ENCODE measurements at places on chromosomes 13 and 19.

- DNase-seq, result no peak
These were observed 512.3 kb downstream of the MYO16 start for GRCh38 chr13:109141706-109142105.

DNA sequence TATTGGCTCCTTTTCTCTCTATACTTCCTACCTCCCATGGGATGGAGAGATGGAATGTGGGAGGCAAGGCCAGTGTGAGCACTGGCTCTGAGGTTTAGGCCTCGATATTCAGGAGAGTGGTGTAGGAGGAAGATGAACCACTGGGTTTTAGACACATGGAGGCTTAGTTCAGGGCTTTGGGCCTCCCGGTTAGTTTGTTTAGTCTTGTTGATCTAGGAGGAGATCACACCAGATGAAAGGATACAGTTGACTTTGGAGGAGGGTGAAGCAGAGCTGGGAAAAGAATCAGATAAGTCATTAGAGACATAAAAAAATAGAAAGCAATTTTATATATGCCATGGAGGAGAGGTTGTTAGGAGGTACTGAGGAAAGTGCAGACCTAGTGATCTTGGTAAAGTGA, 30.9 kb downstream of the RNASEH2B start:
- no peak for DNase-seq

DNA sequence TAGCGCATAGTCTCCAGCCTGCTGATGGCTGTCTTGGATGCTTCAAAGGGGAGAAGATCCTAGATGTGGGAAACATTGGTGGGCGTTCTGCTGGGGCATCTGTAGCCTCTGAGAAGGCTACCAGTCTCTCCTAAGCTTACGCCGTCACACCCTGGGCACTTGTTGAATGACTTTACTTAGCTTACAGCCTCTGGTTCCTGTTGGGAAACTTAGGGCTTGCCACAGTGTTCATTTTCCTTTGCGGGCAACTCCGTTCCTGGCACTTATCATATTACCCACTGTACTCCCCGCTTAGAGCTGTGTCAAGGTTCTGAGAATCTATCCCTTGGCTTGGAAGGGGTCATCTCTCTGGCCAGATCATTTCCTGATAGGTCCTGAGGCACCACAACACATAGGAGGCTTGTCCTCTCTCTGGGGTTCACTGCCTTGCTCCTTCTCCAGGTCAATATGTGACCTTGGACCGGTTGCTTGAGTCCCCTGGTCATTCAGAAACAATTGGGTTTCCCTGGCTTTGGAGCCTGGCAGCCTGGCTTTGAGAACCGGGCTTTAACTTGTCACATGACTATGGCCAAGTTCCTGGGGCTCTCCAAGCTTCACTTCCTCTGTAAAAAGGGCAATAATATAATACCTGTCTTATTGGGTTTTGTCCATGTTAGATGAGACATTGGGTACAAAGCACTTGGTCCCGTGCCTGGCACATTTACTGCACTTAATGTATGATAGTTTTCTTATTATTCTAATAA, 20.5 kb upstream of the ALOX5AP start:
- peak; percentile 10 for DNase-seq

DNA sequence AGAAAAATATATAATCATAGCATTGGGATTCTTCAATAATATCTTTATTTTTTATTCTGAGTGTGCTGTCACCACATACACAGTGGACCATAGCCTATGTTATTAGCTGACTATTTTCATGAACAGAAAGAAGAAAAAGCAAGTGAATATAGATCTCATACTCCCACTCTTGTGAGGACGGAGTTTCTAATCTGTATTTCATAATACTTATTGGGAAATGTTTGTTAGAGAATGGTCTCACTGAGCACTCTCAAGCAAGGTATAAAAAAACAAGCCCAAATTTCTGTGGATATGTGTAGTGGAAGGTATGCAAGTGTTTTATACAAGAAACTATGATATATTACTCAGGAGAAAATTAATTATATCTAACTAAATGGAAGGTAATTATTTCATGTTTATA, 1218.1 kb downstream of the SLITRK1 start:
- DNase-seq, result no peak

GRCh38 chr13:41916173-41916954, 44.5 kb downstream of the VWA8 start:
- no peak for DNase-seq

- DNase-seq, result no peak
These were observed 8.3 kb downstream of the CACTIN start for GRCh38 chr19:3618144-3618810.

GRCh38 chr13:91278291-91278690, 69.2 kb upstream of the MIR17HG start:
- no peak for DNase-seq

DNA sequence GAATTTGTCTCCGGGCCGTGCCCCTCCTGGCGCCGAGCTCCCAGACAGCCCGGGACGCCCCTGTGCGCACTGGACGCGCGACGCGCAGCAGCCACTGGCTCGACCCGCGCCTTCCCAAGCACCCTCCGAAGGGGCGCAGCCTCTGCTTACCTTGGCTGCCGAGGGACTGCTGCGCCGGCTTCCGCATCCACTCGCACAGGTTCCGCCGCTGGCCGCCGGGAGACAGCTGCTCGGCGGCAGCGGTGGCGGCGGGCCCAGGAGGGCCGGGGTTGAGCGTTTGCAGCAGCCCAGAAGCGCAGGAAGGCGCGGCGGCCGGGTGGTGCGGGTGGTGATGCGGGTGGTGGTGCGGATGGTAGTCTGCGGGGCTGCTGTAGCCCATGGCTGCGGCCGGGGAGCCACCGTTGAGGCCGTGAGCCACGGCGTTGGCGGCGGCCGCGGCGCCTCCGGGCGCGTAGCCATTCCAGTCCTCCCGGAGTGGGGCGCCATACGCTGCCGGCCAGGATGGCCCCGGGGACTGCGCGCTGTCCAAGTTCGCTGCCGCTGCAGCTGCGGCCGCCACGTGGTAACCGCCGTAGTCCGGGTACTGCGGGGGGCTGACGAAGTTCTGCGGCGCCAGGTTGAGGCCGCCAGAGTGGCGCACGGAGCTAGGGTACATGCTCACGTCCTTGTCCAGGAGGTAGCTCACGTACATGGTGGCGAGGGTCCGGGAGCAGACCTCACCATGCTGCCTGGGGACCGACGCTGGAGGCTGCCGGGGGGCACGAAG, 616 bp downstream of the CDX2 start:
- no peak for DNase-seq

DNA sequence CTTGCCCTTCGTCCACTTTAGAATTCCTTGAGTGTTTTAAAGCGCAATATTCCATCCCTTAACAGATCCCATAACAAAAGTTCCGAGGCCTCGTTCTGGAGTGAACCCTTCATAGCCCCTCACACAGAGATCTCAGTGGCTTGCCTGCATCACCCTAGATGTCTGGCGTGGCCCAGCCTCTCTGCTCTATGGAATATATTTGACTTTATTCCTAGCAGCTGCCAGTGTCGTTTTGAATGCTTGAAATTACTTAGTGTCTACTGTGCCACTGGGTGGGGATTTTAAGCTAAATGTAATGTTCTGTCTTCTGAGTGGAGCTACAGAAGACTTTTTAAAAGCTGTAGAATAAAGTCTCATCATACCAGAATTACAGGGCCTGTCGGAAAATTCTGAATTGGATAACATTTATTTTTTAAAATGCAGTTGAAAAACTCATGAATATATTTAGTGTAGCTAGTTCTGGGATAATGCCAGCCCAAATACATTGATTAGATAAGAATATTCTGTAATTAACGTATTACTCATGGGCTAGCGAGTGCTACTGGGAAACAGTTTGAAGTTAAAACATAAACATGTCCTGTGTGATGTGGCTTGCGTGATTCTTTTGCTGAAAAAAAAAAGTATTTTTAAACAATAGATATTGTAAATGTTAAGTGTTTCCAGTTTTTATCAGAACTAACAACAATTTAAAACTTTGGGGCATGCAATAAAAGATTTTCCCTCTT, 111.8 kb downstream of the ESD start:
- DNase-seq, result no peak

DNA sequence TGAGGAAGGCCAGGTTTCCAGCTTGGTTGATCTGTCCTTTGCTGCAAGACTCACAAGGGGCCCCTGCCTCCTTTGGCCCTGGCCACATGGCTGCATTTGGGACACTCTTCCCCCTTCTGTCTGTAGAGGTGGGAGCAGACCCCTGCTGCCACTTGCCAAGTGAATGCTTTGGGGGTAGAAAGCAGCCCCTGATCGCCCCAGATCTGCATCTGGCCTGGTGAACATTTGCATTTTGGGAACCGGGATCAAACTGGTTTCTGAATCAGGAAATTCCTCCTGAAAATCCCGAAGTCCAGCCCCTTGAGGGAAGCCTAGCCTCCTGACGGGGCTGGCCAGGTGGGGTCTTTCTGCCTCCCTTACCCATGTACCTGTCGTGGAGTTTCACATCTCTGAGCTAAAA, 14.9 kb downstream of the DPF1 start:
- no peak for DNase-seq

GRCh38 chr19:6216996-6217751, 62.6 kb downstream of the MLLT1 start:
- no peak for DNase-seq

GRCh38 chr13:39406688-39407087, 196.3 kb downstream of the LHFPL6 start:
- no peak for DNase-seq

DNA sequence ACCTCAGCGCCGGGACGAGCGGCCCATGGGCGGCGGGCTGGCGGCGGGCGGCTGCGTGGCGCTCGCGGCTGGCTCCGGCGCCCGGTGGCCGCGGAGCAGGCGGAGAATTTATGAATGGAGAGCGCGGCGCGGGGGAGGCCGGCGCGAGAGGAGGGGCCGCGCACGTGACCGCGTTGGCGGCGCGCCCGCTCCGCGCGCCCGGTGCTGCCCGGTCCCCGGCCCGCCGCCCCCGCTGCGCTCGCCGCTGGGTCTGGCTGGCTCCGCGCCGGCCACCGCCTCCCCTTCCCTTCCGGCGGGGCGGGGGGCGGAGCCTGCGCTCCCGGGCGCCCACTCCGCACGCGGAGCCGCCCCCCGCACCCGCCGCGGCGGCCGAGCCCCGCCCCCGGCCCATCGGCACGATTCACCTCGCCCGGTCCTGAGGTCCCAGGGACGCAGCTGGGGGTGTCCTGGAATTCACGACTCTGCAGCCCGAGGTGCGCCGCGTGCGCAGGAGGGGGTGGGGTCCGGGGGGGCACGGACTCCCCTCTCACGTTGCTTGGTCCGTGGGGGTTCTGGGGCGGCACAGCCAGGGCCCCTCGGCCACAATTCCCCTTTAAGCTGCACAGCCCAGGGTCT, at the start of gene CBARP:
Gene CBARP, minus strand, starts transcription at position 252 of the 615 bp plus-strand sequence. CDS start 1,905 bp downstream, outside the sequence.
- DNase-seq, result no peak

GRCh38 chr13:104740641-104741222, 1674.5 kb upstream of the SLC10A2 start:
- DNase-seq, result no peak

DNA sequence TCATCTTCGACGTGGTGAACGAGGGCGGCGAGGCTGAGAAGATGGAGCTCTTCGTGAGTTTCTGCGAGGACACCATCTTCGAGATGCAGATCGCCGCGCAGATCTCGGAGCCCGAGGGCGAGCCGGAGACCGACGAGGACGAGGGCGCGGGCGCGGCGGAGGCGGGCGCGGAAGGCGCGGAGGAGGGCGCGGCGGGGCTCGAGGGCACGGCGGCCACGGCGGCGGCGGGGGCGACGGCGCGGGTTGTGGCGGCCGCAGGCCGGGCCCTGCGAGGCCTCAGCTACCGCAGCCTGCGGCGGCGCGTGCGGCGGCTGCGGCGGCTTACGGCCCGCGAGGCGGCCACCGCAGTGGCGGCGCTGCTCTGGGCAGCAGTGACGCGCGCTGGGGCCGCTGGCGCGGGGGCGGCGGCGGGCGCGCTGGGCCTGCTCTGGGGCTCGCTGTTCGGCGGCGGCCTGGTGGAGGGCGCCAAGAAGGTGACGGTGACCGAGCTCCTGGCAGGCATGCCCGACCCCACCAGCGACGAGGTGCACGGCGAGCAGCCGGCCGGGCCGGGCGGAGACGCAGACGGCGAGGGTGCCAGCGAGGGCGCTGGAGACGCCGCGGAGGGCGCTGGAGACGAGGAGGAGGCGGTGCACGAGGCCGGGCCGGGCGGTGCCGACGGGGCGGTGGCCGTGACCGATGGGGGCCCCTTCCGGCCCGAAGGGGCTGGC, 52.6 kb downstream of the MAP4K1 start:
- no peak for DNase-seq

DNA sequence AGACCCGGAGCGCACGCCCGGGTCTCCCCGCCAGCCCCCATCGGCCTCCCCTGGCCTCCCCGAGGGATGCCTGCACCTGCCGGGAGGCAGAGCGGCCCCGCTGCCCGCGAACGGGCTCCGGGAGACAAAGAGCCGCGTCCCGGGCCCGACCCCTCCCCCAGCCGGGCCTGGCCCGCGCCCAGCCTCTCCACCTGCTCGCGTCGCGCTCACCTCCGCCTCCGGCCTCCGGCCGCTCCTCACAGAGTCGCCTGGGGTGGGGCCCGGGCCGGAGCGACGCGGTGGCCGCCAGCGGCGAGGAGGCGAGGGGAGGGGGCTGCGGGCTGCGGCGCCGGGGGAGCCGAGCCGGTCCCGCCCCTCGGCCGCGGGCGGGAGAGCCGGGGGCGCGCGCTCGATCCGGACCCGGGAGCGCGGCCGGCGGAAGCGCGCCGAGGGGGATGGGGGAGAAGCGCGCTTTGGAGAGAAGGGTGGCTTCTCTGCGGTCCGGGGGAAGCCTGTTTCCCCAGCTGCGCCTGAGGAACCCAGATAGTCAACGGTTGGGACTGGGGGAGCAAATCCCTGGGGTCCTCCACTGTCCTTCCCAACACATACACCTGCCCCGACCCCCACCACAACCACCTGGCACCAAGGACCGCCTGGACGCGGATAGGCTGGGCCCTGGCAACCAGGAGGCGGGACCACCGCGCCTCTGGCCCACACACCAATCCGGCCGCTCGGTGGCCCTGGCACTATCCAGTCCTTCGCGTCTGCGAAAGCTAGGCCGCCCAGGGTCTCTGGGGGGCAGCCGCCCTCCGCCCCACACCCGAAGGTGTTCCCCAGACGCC, at the start of gene PRR36:
Gene PRR36, minus strand, starts transcription at position 315 of the 821 bp plus-strand sequence. CDS start 701 bp downstream, outside the sequence.
- peak; percentile 55 for DNase-seq

DNA sequence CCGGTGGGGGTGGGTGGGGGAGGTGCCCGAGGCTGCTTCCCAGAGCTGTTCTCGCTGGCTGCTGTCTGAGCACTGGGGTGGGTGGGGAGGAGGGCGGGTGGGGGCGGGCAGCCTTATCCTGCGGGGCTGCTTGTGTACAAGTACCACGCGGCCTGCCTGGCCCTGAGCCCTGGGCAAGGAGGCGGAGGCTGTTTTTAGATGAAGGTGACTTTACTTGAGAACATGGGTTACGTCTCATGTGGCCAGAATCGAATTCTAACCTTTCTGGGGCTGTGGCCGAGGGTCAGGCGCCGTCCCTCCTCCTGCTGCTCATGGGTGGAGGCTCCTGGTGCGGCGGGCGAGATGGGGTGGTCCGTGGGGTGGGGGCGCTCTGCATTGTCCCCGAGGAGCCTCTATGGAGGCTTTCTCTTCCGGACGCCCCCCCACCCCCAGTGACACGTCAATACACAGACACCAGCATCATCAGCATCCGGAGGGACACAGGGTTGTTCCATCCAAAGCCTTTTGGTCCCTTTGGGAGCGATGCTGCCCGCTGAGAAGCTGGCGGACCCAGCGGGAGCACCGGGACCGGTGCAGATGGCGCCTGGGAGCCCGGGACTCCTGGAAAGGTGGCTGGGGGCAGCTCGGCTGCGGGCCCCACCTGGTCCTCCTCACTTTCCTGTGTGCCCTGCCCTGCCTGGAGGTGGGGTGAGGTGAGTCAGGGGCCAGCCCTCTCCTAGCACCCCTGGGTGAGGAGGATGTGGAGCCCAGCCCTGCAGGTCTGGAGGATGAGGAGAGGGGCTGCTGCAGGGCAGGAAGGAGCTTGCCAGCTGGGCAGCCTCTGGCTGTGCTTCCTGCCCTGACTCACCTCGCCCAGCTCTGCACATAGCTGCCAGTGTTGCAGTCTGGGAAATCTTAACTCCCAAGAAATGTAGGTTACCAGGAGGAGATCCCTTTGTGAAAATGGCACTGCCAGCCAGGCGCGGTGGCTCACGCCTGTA, 3.4 kb downstream of the BSG start:
- peak; percentile 68 for DNase-seq

All from PC-9 (cell line).